Activated CD4-positive, alpha-beta T cell treated with anti-CD3 and anti-CD28 coated beads, Interleukin-2, amount 50 U/mL, for 24 hours (primary cell): ENCODE measurements at places on chromosomes 12 and 14.

DNA sequence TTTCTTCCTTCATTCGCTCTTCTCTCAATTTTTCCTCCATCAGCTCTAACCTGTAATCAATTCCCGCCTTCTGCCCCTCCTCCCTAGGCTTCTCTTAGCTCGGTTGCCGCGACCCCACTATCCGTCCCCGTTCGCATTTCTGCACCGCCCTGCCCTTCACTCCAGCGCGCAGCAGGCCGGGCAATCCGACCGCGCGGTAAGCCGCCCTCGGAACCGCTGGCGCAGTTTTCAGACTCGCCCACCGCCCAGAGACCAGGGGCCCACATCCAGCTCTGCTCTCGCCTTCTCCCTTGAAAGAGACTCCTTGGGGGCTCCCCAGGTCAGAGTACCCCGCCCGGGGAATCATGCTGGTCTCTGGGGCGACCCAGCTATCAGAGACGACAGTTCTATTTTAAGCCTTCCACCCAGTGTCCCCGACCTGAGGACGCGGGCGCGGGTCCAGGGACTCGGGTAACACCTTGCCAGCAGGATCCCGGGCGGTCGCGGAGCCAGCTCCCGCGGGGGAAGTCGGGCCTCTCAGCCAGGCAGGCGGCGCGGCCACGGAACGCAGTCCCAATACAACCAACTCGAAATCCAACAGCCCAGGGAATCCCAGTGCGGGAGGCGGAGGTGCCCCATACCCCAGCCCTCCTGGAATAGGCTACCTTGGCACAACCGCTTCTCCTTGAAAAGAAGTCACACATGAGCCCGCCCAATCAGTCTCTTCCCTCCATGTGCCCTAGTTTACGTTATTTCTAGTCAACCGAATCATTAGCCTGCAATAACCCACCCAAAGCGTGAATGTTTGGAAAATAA lies 5.7 kb upstream of the SLC38A4 start:
- DNase-seq, result no peak

- DNase-seq, result no peak
These were observed 123.4 kb downstream of the DICER1 start for GRCh38 chr14:95033682-95034632.

- DNase-seq, result no peak
These were observed 63.8 kb upstream of the SSTR1 start for GRCh38 chr14:38143659-38144505.

GRCh38 chr14:61512026-61512834 lies 183.1 kb upstream of the HIF1A start:
- no peak for DNase-seq

DNA sequence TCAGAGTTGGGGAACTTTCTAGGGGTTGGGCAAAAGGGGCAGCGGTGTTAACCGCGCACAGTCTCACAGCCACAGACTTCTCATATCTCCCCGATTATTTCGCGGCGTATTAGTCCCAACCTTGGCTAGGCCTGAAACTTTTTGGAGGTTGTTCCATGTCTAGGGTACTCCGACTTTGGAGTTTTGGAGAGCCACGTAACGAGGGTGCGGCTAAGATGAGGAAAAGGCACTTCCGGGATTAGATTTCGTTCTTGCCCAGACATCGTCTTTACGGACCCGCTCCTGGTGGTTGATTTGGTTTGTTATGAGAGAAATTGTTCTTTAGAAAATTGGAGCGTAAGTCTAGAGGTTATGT lies 513 bp downstream of the CCNK start:
- no peak for DNase-seq

DNA sequence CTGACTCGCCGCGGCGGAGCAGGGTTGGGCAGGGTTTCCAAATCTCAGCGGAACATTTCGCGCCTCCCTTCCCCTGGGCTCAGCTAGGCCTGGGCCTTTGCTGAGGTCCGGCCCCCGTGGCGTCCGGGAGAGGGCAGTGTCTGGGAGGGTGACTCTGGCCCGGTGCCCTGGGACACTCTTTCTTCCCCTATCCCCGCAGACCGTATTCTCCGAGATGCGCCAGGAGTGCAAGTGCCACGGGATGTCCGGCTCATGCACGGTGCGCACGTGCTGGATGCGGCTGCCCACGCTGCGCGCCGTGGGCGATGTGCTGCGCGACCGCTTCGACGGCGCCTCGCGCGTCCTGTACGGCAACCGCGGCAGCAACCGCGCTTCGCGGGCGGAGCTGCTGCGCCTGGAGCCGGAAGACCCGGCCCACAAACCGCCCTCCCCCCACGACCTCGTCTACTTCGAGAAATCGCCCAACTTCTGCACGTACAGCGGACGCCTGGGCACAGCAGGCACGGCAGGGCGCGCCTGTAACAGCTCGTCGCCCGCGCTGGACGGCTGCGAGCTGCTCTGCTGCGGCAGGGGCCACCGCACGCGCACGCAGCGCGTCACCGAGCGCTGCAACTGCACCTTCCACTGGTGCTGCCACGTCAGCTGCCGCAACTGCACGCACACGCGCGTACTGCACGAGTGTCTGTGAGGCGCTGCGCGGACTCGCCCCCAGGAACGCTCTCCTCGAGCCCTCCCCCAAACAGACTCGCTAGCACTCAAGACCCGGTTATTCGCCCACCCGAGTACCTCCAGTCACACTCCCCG lies 3.0 kb downstream of the WNT1 start:
- DNase-seq, result no peak

DNA sequence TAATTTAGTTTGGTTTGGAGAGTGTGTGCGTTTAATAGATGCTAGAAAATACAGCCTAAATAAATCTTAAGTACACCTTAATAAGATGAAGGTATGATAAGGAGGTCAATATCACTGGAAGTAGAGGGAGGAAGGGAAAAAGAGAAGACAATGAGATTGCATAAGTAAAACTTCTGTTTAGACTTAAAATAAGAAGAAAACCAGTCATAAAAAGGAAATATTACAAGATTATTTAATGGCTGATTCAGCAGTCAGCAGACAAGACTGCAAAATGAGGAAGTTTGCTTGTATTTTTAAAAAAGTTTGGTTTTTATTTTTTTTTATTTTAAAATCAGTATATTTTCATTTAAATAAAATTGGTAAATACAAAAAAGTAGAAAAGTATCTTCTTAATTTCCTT lies 3.2 kb downstream of the SLC38A6 start:
- no peak for DNase-seq

DNA sequence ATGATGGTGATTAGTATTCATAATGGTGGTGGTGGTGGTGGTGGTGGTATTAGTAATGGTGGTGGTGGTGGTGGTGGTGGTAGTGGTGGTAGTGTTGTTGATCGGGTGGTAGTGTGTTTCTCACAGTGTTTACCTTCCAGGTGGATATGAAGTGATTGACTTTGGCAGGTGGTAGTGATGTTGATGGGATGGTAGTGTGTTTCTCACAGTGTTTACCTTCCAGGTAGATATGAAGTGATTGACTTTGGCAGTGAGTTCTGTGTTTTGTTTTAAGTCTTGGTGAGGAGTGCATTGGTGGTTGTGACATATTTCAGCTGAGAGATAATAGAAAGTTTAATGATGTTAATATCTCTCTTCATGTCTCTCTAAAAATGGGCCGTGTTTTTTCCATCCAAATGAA lies 189.4 kb downstream of the TMTC2 start:
- no peak for DNase-seq

DNA sequence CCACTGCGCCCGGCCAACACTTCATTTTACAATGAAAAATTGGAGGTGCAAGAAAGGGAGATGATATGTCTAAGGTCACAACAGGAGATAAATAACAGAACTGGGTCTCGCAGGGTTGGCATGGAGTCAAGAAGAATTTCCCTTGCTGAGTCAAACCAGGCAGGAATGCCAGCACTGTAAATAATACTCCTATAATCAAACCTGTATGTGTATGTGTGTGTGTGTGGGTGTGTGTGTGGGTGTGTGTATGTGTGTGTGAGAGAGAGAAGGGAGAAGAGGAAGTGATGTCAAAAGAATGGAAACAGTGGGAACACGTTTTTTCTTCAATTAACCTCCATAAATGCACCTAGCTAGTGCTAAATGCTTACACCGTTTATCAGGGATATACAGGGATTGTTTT lies 70.4 kb downstream of the TMEM116 start:
- no peak for DNase-seq

DNA sequence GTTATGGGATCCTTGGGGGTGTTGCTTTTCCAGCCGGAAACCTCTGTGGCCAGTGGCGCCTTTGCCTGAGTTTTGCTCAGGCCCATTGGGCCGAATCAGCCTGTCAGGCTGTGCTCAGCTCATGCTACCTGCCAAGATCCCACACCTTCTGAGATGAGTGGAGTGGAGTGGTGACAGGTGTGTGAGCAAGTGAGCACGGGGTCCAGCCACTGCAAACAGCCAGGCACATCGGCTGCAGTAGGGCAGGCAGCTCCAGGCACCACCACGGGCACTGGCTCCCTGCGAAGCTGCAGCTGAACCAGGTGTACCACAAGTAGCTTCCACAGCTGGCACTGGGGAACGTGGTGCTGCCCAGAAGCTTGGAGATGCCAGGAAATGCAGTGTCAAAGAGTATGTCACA lies 21.1 kb upstream of the WDR89 start:
- DNase-seq, result no peak

- no peak for DNase-seq
These were observed 62.6 kb downstream of the CCDC92 start for GRCh38 chr12:123910057-123910456.

DNA sequence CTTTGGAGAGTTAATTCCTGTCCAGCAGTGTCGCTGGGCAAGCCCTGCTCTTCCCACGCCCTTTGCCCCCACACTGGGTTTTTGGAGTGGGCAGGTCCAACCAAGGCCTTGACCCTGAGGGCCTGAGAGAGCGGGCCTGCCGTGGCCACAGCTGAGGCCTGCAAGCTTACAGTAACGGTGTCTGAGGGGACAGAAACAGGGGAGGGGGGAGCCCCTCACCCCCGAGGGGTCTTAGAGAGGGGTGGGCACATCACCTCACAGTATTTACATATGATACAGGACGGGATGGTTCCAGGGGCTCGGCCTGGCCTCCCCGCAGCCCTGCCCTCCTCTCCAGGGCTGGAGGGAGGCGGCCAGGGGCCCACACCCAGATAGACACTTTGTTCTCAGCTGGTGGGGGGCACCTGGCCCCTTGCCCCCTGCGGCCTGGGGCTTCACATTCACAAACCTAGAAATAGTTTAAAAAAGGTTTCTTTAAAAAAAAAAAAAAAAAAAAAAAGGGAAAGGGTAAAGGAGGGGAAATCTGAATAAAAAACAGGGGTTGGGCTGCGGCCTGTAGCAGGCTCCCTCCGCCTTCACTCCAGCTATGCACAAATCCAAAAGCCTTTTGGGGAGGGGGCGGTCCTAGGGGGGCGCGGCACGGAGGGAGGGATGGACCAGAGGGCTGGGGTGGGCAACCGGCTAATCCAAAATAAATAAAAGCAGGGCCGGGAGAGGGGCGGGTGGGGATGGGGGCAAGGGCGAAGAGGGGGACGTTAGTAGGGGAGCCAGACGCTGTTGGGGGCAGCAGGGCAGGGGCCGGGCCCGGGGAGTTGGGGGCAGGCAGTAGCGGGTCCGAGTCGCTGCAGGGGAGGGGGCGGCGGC lies 14.8 kb upstream of the PLA2G1B start:
- no peak for DNase-seq

- DNase-seq, result no peak
These were observed 377.0 kb downstream of the NPAS3 start for GRCh38 chr14:33315721-33316120.

DNA sequence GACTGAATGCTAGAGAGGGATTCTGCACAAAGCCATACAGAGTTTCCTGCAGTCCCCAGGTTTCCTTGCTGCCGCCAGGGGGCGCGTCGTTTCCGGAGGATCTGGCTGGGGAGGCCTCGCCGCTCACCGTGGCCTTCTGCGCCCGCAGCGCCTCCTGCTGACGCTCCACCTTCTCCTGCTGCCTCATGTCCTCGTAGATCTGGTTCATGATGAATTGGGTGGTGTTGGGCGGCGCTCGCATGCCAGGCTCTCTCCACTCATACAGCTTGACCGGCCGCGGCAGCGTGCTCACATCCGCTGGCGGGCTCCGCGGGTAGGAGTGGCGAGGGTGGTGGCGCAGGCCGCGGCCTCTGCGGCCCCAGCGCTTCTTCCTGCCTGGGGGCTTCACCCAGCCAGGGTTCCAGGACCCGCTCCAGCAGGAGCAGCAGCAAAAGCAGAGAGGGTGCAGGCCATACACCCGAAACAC lies 987 bp downstream of the CCER1 start:
- DNase-seq, result no peak
